Cortex of kidney (tissue), 1 donor: ENCODE measurements at places on chromosomes 13 and 19.

GRCh38 chr19:7018828-7019227 lies 2.4 kb downstream of the MBD3L2B start:
- no peak for DNase-seq

- no peak for DNase-seq
Measured at GRCh38 chr19:41328157-41328841, 18.3 kb downstream of the CCDC97 start.

GRCh38 chr19:46393456-46394401 lies 19.6 kb downstream of the CCDC8 start:
- DNase-seq, result no peak

- DNase-seq, result no peak
Measured at GRCh38 chr13:73772449-73773167, 361.6 kb downstream of the KLF12 start.

DNA sequence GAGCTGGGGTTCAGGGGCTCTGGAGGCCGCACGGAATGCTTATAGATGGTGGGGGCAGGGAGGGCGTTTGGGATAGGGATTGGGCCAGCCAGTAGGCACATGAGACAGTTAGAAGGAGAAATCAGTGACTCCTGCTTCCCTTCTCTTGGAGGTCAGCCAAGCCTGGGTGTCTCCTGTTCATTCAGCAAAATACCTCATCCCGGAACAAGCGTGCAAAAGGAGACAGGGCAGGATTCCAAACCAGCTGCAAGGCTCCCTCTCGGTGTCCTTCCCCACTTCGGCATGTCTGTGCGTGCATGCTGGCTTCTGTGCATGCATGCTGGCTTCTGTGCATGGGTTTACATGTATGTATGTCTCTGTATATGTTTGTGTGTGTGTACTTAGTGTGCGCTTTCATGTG lies 37.3 kb upstream of the PEPD start:
- no peak for DNase-seq

- DNase-seq, result no peak
Measured at GRCh38 chr13:109412283-109412901, 374.0 kb downstream of the IRS2 start.

DNA sequence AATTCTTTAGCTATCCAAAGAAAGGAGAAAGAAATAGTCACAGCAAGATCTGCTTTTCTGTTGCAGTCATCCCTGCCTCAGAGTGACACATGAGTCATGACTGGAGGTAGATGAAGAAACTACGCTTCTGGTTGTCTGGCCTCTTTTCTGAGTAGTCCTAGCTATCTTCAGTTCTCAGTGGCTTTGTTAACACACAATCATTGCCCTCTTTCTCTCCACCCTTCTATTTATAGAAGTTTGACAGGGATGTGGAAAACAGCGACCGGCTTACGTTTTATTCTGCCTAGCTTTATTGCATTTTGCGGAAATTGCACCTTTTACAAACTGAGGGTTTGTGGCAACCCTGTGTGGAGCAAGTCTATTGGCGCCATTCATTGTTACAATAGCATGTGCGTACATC lies 26.7 kb downstream of the SPATA13 start:
- DNase-seq, result no peak

GRCh38 chr13:30907121-30907861 lies 1.2 kb downstream of the MEDAG start:
- DNase-seq, result no peak

DNA sequence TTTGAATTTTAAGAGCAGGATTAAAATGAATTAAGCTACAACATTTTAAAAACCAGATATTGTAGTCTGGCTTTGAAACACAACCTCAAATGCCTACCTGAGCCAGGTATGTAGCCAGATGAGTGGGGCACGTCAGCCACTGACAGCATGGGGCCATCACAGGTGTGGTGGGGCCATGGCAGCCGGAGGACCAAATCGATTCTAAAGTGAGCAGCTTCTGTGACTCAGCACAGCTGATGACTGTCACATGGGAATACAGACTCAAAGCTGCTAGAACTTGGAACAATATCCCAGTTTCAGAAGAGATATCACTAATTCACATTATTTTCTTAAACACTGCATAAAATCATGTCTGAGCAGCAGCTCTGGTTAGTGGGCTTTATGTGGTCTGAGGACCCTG lies 52.8 kb downstream of the SERP2 start:
- DNase-seq, result no peak

DNA sequence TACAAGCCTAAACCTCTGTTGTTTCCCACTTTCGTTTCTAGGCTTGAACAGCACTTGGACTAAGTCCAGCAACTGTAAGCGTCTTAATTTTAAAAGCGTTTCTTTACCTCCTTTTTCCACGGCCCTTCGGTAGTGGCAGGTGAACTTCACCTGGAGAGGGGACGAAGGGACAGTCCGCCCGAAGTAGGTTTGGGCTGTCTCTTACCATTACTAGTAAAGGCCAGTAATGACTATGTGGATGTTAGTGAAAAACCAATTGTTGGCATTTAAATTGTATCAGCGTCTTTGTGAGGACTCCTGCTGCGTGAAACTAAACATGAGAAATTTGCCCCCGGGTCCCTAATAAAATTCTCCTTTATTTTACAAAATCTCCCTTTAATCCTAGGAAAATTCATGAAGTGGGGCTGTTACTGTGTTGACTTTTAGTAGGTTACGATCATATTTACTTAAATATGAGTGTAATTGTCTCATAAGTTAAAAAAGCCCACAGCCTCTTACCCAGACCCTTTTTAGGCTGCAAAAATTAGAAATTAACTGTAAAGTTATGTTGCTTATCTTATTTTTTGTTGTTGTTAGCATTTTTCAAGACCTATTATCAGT lies 983 bp downstream of the ITM2B start:
- no peak for DNase-seq

GRCh38 chr13:21075379-21076249 lies 14.2 kb upstream of the LATS2 start:
- no peak for DNase-seq

GRCh38 chr19:5293612-5294378 lies 46.8 kb downstream of the PTPRS start:
- no peak for DNase-seq

GRCh38 chr13:78836238-78836784 lies 177.4 kb upstream of the OBI1 start:
- no peak for DNase-seq

DNA sequence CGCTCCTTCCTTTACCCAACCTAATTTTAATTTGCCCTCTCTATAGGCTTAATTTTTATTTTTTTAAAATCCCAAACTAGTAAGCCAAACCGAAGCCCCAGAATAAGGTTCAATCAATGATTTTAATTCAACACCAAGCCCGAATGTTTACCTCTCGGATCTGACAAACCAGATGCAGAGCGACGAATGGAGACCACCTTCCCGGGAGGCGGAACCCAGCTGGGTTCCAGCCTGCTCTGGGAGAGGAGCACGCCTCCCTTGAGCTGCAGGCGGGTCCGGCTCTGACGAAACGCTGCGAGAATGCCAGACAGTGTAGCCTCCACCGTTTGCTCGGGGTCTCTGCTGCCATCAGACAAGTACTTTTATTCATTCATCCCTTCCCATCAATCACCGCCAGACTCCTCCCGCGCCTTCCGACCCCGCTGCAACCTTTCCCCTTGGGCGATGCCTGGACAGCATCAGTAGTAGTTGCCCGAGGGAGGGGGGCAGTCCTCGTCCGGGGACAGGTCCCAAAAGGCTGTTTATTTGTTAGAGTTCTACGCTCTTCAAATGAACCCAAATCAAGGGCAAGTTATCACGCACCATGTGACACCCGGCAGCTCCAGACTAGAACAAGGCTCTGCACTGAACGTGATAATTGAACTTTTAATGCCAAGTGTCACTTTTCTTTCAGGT lies 752 bp upstream of the EDNRB start:
- DNase-seq, result no peak

DNA sequence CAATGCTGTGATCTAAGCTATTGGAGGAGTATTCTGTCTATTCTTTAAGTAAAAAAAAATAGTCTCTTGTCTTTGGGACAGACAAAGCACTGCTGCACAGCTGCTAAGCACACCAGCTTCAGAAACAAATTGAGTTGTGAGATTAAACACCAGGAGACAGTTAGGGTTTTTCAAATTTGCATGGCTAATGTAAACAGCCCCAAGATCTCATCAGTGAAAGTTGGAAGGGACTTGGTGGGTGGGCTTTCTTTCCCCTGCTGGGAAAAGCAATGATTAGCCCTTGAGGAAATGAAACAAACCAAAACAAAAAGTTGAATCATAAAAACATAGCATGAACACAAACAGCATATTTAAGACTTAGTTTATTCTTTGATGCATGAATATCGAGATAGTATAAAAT lies 143.6 kb upstream of the SLITRK1 start:
- DNase-seq, result no peak

DNA sequence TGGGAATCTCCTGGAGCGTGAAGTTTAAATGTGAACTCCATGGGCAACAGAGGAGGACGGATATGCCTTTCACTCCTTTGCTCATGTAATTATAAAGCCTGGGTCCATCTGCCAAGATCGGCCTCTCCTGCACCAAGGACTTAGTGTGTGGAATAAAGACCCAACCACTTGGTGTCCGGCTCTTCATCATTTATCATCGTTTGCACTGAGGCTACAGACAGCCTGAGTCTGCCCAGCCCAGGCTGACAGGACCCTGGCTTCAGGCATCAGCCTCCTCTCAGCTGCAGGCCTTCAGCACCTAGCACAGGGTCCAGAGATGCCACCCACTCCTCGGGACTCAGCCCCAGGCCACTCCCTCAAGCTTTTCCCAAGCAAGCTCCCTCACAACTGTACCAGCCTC lies 206.8 kb upstream of the IPO5 start:
- DNase-seq, result no peak

DNA sequence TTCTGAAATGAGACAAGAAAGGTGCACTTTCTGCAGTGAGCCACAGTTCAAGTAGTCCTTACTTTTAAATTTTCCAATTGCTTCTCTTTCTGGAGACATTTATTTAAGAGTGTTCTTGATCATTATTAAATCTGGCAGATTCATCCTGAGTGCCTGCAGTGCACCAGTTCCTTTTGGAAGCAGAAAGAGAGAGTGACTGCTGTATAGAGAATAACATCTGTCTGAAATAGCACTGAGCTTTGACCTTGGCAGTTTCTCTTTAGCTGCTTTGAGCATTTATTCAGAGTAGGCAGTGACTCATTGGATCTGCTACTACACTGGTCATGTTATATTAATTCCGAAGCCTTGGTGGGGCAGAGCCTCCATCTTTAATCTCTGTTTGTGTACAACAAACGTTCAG lies 1373.7 kb downstream of the PCDH9 start:
- no peak for DNase-seq

GRCh38 chr13:20475927-20476691 lies 49.5 kb downstream of the CRYL1 start:
- no peak for DNase-seq

GRCh38 chr13:96090240-96091101 lies 564 bp downstream of the HS6ST3 start:
- no peak for DNase-seq

DNA sequence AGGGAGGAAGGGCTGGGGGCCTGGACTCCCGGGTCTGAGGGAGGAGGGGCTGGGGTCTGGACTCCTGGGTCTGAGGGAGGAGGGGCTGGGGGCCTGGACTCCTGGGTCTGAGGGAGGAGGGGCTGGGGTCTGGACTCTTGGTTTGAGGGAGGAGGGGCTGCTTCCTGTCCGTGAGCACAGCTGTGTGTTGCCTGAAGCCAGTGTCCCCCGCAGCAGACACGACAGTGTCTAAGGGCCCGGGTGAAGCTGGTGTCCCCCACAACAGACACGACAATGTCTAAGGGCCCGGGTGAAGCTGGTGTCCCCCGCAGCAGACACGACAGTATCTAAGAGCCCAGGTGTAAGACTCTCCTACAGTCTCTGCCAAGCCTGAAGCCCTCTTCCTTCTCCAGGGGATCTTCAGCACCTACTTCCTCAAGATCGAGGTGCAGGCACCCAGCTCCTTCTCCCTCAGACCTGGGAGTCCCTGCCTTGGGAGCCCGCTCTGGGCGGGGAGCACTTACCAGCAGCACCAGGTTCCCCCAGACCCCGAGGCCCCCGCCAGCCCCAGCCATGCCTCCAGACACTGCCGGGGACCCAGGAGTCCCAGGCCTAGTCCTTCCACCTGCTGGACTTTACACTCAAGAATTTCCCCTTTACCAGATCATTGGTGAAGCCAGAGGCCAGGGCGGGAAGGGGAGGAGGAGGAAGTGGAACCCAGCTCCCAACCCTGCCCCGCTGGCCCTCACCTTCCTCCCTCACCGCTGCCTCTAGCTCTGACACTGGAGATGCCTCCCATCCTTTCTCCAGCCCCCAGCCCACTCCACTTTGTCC lies at the start of gene PTPRH:
TSS of gene PTPRH (minus strand) at position 622 of the 813 bp plus-strand sequence. CDS start at position 554, 68 bp downstream.
- DNase-seq, result no peak

DNA sequence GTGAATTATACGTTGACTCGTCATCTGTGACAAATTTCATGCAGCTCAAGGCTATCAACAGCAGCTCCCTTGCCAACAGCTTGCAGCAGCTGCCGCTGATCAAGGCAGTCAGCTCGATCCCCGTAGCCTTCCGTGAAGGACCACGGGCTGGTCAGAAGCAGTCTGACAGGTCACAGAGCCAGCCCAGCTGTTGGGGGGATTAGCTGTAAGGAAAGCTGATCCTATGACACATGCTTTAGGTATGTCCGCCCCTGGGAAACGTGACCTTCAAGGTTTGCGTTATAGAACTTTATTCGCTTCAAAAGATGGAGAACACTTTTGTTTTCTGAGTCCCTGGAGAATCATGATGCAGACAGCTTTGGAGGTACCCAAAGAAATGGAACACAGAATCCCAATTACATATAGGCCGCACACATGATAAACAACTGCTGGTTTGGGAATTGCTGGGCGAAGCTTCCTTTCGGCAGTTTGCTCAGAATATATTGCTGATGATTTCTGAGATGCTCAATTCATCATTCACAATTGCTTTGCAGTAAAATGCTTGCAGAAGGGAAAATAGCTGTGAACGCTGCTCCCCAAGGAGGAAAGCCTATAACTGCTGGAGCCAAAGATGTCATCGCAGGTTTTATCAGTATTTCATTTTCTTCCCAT lies 62.6 kb upstream of the USP29 start:
- no peak for DNase-seq

DNA sequence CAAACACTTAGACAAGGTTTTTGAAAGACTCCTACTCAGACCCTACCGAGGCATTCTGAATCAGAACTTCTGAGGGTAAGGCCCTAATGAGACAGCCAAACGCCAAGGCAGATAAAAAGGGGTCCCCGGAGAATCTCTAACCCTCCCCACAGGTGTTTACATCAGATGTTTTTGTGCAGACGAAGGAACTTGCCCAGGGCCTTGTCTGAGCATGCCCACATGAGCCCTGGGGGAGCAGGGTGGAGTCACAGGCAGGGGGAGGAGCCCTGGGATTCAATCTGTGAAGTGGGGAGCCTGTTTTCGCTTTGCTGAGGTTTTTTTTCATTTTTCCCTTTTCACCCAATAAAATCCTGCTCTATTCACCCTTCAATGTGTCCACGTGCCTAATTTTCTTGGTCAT lies 61.6 kb upstream of the MED4 start:
- no peak for DNase-seq

- no peak for DNase-seq
Measured at GRCh38 chr19:31100981-31101380, 248.3 kb downstream of the TSHZ3 start.
